Activated CD4-positive, alpha-beta T cell treated with anti-CD3 and anti-CD28 coated beads for 36 hours (primary cell): ENCODE measurements at places on chromosomes 6 and 20.

- H3K36me3 ChIP-seq = no peaks in the 10 kb centered on the region
- no peak overlapping the region for H3K4me3 ChIP-seq
- H3K4me1 ChIP-seq = no peaks in the 10 kb centered on the region
- H3K27me3 ChIP-seq = no peaks in the 10 kb centered on the region
Measured at GRCh38 chr6:19303383-19303782, 533.8 kb upstream of the ID4 start.

DNA sequence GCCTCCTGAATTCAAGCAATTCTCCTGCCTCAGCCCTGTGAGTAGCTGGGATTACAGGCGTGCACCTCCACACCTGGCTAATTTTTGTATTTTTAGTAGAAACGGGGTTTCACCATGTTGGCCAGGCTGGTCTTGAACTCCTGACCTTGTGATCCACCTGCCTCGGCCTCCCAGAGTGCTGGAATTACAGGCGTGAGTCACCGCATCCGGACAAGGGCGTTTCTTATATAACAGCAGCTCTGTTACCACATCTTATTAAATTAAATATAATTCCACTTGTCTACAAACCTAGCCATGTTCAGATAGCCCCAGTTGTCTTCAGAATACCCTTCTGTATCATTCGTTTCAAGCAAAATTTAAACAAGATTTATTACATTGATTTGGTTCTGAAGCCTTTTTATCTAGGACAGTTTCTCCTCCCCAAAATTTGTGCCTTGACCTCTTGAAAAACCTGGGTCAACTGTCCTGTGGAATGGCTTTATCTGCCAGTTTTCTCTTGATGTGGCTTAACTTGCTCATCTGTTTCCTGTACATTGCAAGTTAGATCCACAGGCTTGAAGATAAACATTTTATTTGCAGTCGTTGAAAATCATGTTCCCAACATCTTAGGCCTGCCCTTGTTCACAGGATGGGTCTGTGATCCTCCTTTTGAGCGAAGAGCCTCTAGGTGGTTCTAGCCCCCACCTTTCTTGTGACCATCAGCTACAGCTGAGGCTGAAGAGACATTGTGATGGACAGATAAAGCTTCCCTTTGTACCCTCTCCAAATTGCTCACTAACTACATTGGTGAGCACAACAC is 132.2 kb downstream of the ARID1B start:
- no peak overlapping the region for H3K4me3 ChIP-seq
- DNase-seq = no peak
- H3K27me3 ChIP-seq = no peaks in the 10 kb centered on the region
- peaks cover 57% of the 10 kb centered on the region for H3K4me1 ChIP-seq
- H3K27ac ChIP-seq = no peak overlapping the region

GRCh38 chr20:62235001-62235776 is 3.1 kb upstream of the OSBPL2 start:
- no peak for DNase-seq
- H3K36me3 ChIP-seq = no peaks in the 10 kb centered on the region
- H3K27me3 ChIP-seq = no peaks in the 10 kb centered on the region
- peaks cover 14% of the 10 kb centered on the region for H3K4me1 ChIP-seq

DNA sequence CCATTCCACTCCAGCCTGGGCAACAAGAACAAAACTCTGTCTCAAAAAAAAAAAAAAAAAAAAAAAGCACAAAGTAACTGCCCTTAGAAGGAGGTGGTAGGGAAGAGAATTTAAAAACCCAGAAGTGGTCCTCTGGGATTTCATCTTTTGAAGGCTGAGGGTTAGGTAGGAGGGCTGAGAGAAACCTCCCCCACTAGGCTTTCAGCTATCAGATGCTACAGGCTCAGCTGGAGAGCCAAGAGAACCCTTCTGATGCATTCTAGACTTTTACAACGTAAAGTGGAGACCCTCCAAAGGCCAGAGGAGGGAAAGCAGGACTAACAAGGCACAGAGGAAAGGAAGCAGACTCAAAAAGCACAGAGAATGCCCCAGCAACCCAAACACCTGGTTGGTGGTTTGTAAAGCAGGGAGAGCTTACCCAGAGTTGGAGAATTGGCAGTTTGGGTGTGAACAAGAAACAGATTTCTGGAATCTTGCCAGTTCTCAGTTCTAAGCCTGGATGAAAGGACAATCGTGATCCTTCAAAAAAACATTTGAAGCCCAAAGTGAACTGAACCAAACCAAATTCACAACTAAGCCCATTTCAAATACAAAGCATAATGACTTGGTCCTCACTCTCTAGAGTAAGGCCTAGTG is 23.2 kb upstream of the SPAG4 start:
- no peaks in the 10 kb centered on the region for H3K27me3 ChIP-seq
- H3K4me3 ChIP-seq = no peak overlapping the region
- DNase-seq = no peak

DNA sequence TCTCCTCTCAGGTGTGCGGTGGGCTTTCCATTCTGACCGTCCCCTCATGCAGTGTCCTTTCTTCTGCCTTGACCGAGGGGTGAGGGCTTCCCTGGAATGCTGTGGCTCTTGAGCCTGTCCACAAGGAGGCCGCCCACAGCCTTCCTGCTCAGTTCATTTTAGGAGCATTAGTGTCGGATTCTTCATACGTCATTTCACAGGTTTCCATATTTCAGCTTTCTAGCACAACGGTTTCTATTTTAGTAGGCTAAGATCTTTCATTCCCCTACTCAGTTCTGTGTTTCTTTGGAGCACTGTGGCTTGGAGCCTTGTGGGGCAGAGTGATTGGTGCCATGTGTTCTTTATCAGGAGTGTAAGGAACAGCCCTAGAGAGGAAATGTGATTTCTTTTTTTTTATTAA is 5.5 kb downstream of the PPP1R3G start:
- no peak overlapping the region for H3K27ac ChIP-seq
- peaks cover 39% of the 10 kb centered on the region for H3K27me3 ChIP-seq
- DNase-seq = no peak
- peaks cover 17% of the 10 kb centered on the region for H3K4me1 ChIP-seq
- H3K36me3 ChIP-seq = no peaks in the 10 kb centered on the region

GRCh38 chr20:33601861-33602260 is 60.3 kb upstream of the C20orf144 start:
- H3K4me1 ChIP-seq = peaks cover 15% of the 10 kb centered on the region
- H3K27me3 ChIP-seq = no peaks in the 10 kb centered on the region
- no peak overlapping the region for H3K27ac ChIP-seq
- DNase-seq = no peak
- H3K36me3 ChIP-seq = no peaks in the 10 kb centered on the region

- H3K27ac ChIP-seq = no peak overlapping the region
- DNase-seq = no peak
- H3K27me3 ChIP-seq = peaks cover 6% of the 10 kb centered on the region
Measured at GRCh38 chr6:148295261-148295887, 47.3 kb upstream of the SASH1 start.

DNA sequence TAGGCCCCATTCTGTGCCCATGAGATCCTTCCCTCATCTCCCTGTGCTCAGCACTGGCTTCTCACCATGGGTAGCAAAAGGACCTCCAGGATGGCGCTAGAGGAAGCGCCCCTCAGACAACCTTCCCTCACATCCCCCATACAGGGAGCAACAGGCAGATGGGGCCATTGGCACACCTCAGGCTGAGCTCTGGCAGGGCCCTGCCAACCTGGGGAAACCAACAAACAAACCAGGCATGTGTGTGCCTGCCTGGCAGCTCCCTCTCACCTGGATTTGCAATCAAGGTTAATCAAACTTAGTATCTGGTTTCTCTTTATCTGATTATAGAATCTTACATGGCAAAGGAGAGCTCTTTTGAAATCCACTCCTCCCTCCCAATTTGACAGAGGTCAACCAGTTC is 134.9 kb downstream of the SLC23A2 start:
- H3K4me1 ChIP-seq = peaks cover 11% of the 10 kb centered on the region
- no peak overlapping the region for H3K27ac ChIP-seq
- DNase-seq = no peak

- H3K27me3 ChIP-seq = peaks cover 20% of the 10 kb centered on the region
- no peaks in the 10 kb centered on the region for H3K4me1 ChIP-seq
- no peak overlapping the region for H3K4me3 ChIP-seq
Measured at GRCh38 chr6:17423026-17423425, 29.6 kb downstream of the CAP2 start.
